ENCODE measurements at places on chromosomes 3 and 15.

DNA sequence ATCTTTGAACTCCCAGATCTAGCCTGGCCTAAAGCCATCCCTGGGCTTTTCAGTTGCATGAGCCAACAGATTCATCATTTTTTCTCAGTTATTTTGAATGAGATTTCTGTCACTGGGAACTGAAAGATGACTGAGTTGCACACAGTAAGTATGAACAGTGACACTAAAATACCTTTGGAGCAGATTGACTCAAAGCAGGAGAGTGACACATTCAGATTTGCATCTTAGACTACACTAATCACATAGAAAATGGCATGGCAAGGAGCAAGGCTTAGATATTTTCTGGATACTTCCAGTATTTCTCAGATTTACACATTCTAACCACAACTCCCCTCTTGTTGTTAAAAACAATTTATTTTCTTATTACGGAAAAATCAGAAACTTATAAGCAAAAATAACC is 32.8 kb downstream of the SEC62 start:
- DNase-seq: no peak

- no peak for DNase-seq
Observed at GRCh38 chr3:38397320-38397719, 50.7 kb downstream of the XYLB start.

DNA sequence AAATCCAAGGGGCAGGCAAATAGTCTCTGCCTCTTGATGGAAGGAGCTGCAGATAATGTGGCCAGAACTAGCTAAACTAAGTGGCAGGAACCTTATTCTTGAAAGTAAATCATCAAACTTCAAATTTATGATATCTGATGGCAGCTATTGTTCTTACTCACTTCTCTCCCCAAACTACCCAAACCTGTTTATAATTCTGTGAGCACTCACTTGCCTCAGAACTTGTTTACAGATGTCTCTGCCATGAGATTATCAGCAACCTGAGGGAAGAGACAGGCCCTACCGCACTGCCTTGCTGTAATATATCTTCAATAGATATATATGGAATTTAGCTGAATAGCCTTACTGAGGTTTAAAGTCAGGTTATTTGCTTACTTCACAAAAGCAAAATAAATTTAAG is 2.2 kb upstream of the B3GALNT1 start:
- no peak for DNase-seq

GRCh38 chr3:14885307-14885706 is 62.1 kb upstream of the NR2C2 start:
- DNase-seq: no peak

- no peak for DNase-seq
Observed at GRCh38 chr3:16221990-16222389, 42.8 kb downstream of the DPH3 start.

DNA sequence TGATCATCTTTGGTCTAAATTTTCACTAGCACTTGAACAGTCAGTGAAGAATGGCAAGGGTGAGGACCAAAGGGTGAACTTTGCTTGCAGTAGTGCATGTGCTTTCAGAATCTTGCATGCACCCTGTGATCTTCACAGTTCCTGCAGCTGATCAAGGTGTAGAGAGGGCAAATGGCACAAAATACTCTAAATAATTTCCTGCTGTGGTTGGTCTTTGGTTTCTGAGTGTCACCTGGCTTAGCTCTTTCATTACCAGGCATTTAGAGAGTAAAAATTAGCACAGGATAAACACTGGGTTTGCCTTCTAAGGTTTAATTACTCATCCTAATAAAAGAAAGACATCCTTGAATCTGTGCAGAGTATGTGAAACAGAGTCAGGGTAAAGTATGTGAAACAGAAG is 11.4 kb downstream of the TIPARP start:
- DNase-seq: no peak

GRCh38 chr3:74332165-74332564 is 282.3 kb downstream of the CNTN3 start:
- DNase-seq: no peak

GRCh38 chr3:74897006-74897405 is 282.5 kb upstream of the CNTN3 start:
- DNase-seq: no peak

DNA sequence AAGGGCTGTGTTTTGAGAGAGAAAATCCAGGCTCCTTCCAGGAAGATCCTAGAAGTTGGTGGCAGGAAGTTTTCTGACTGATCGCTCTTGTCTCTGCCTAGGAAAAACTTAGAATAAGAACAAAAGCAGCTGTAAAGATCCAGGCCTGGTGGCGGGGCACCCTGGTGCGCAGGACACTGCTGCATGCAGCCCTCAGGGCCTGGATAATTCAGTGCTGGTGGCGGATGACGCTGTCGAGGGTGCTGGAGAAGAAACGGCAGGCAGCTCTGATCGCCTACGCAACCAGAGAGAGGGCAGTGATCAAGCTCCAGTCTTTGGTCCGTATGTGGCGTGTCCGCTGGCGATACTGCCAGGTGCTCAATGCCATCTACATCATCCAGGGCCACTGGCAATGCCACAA is 1.5 kb downstream of the IQCF2 start:
- DNase-seq: no peak

DNA sequence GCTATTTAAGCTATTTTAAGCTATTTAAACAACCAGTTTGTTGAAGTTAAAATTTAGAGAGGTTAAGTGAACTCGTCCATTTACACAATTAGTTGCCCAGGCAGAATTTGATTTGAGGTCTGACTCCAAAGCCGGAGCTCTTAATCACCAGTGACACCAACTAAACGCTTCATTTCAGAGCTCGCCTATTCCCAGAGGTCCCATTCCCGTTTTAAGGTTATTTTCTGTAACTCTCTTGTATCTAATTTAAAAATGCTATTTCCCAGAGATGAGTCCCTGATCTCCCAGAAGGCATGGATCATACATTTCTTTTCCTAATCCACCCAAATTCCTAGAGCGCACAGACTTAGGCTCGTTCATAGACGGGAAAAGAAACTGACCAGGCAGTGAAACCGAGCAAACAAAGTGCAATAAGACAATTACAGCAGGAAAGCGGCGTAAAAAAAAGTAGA is 904 bp upstream of the MCTP2 start:
- no peak for DNase-seq

- DNase-seq: no peak
Observed at GRCh38 chr3:188243124-188243795, 89.3 kb downstream of the LPP start.

- DNase-seq: no peak
Observed at GRCh38 chr3:23654571-23654970, 151.2 kb upstream of the UBE2E1 start.

DNA sequence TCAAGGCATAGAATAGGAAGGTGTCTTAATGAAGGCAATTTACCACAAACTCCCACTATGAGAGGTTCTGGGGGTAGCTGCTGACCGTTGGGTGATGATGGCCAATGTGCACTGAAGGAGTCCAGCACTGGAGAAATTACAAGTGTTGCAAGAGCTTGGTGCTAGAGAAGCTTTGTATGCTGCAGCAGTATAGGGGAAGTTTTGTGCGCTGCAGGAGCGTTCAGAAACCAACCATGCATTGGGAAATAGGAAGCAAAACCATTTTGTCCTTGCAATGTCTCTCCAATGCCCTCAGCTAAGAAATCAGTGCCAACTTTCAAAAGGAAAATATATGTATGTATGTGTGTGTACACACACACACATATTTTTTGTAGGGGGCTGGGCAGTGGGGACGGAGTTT is 441.6 kb upstream of the NAALADL2 start:
- no peak for DNase-seq

DNA sequence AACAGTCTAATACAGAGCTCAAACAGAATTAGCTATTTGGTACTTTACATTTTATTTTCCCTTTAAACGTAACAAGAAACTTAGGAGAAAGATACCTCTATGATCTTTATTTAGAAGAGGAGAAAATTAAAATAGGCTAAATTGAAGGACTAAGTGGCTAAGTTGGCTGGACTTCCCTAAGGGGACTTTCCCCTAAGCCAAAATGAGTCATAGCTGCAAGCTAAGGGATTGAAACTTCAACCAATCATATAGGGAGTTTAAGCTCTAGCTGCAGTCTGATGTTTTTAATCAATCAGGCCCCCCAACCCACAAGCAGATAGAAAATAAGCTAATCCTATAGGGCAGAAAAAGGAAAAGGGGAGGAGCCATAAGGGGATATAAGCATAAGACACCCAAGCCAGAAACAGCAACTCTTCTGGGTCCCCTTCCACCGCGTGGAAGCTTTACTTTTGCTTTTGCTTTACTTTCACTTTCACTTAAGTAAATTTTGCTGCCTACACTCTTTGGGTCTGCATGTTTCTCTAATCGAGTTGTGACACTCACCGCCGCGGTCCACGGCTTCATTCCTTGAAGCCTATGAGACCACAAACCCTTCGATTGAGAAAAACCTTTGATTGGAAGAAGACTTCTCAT is 1108.5 kb upstream of the EPHA6 start:
- DNase-seq: no peak

DNA sequence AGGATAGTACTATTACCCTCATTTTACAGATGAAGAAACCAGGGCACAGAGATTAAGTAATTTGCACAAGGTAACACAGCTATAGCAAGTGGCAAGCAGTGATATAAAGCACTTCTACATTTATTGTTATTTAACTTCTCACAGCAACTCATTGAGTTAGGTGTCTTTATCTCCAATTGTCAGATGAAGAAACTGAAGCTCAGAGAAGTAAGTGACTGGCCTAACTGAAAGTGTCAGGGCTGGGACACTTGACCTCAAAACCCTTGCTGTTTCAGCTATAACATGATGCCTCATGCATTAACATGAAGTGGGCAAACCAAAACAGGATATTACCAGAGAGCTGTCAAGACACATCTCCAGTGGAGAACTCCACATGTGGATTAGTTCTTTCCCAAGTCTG is 65.8 kb upstream of the LEKR1 start:
- DNase-seq: no peak

- no peak for DNase-seq
Observed at GRCh38 chr3:45218578-45219390, 7.3 kb downstream of the TMEM158 start.

GRCh38 chr3:161879470-161879869 is 382.9 kb downstream of the OTOL1 start:
- DNase-seq: no peak

- DNase-seq: no peak
Observed at GRCh38 chr3:149227591-149228268, 6.1 kb upstream of the CP start.

- no peak for DNase-seq
Observed at GRCh38 chr3:129809297-129809696, 84.2 kb downstream of the TMCC1 start.

DNA sequence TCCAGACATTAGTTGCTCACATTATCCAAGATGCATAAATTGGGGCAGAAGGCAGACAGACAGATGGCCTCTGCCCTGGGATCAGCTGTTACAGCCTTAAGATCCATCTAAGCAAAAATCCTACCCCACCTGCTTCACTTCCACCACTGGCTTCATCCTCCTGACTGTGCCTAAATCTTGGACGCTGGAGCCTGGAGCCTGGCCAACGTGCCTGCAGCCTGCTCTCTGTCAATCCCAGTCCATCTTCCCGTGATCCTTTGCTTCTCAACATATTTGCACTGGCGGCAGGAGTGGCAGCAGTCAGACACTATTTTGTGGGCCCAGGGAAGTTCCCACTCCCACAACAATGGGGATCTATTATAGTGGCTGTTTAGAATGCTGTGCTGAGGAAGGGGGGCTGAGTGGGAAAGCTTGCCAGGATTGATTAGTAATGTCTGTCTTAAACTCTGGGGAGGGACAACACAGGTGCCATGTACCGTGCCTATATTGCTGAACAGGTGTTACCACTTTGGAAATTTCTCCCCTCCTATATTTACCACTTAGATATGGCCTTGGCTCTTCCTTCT is 121.2 kb downstream of the MEGF11 start:
- no peak for DNase-seq

GRCh38 chr15:101244036-101244781 is 7.6 kb downstream of the CHSY1 start:
- DNase-seq: no peak

DNA sequence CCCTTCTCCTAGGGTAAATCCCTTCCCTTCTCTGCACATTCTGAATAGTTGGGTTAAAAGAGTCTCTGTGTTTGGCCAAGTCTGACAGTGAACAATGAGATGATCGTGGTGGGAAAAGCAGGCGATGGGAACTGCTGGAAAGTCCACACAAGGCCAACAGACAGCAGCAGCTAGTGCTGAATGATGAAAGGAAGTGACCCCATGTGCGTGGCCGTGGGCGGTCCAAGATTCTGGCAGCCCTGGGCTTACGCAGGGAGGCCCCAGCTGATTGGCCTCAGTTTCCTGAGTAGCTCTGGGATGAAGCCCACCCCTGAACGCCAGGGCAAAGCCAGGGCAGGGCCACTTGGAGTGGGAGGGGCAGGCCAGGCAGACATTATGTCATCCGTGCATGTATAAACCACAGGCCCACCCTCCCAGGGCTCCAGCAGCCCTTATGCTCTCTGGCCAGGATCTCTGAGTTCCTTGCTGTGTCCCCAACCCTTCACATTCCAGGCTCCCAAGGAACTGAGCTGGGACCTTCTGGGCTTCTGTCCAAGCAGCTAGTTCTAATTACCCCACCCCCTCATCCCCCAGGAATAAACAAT is 57.8 kb downstream of the CDC25A start:
- DNase-seq: no peak

GRCh38 chr3:29301332-29302019 is 20.6 kb downstream of the RBMS3 start:
- DNase-seq: no peak

- no peak for DNase-seq
Observed at GRCh38 chr3:181700168-181701087, 11.3 kb upstream of the SOX2 start.

- no peak for DNase-seq
Observed at GRCh38 chr3:188432802-188433520, 279.0 kb downstream of the LPP start.

DNA sequence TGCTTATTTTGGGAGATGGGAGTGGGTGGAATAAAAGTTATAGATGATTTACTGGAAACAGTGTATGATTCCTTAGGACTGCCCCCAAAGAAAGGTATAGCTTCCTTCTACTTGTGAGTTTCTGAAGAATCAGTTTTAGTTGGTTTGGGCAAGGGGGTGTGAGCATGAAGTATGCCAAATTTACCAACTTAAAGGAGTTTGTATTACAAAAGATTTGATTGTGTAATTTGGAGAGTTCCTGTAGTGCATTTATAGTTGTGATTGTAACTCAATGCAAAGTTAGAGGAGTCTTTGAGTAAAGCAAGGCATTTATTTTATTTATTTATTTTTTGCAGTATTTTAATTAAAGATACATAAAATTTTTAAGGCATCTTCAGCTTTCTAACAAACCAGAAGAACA is 42.8 kb downstream of the TSC22D2 start:
- no peak for DNase-seq

- no peak for DNase-seq
Observed at GRCh38 chr3:173013219-173013832, 127.7 kb downstream of the SPATA16 start.

DNA sequence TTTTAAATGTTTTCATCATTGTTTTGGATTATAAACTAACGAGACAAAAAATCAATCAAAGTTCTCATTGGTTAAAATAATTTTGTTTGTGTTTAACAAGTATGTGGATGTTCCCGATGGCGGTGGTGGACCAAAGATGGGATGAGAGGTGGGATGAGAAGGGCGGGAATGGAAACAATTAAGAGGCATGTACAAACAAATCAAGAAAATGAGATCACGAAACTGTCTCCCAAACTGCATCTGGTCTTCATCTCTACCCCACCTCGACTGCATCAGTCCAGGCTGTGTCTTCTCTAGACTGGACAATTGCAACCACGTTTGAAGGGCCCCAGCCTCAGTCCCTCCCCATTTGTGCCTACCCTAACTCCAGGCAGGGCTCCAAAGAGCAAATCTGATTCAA is 56.1 kb downstream of the SLC12A8 start:
- DNase-seq: no peak

- no peak for DNase-seq
Observed at GRCh38 chr3:151135541-151136337, 50.3 kb downstream of the MED12L start.

All from activated gamma-delta T cell (primary cell).